ENCODE measurements at places on chromosomes 2 and 18.
A peak's percentile ranks its signal among the peaks of the same experiment; 100 is the strongest.

GRCh38 chr2:112161431-112162145 is 23.4 kb downstream of the FBLN7 start:
- DNase-seq = no peak

GRCh38 chr2:133561045-133561852 is 7.0 kb downstream of the NCKAP5 start:
- peak; percentile 77 for DNase-seq

GRCh38 chr2:147843864-147844696 is 749 bp upstream of the ACVR2A start:
- DNase-seq = peak; percentile 95

GRCh38 chr2:100140582-100140981 is 1.8 kb downstream of the AFF3 start:
- no peak for DNase-seq

- no peak for DNase-seq
These were observed 116.6 kb downstream of the HDAC4 start for GRCh38 chr2:239283961-239284795.

GRCh38 chr18:45713239-45713638 is 10.7 kb upstream of the SLC14A1 start:
- DNase-seq = no peak

GRCh38 chr2:216671081-216671411 is 24.3 kb downstream of the IGFBP5 start:
- DNase-seq = no peak

Data from GM23338 (cell line).